ENCODE measurements at places on chromosomes 2 and 18.

DNA sequence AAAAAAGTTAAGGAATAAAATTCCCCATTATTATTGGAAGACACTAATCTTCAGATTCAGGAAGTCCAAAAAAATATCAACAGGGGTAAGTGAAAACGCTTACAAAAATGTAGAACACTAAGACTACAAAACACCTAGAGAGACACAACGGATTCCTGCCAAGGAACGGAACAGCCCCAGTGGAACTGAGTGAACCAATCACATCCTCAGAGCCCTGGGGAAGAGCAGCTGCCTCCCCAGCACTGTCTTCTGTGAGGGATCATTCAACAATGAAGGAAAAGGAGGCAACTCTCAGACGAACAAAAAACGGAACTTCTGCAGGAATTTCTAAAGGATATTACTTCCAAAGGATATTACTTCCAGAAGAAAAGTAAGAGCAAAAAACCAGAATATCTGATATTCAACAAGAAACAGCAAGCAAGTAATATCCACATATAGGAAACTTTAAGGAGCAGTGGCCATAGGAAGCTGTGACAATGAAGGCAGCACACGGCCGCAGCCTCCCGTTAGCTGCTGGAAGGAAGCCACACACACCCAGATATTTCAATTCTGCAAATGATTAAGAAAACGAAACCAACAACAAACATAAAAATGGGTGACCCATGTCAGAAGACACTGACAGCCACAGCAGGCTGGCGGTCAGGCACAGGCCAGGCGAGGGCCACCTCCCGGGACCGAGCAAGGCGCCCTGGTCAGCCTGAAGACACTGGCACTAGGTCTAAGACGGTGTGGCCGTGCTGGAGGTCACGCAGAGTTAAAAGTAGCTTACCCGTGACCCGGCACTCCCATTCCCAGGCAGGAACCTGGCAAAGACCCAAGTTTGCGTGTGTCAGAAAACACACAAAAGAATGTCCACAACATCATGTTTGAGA is 81.8 kb downstream of the HDAC4 start:
- no peaks in the 10 kb centered on the region for H3K27me3 ChIP-seq
- DNase-seq = peak; percentile 4
- H3K36me3 ChIP-seq = peaks cover 3% of the 10 kb centered on the region
- peak overlapping the region; percentile 93 for H3K27ac ChIP-seq
- H3K4me1 ChIP-seq = peaks cover 44% of the 10 kb centered on the region

DNA sequence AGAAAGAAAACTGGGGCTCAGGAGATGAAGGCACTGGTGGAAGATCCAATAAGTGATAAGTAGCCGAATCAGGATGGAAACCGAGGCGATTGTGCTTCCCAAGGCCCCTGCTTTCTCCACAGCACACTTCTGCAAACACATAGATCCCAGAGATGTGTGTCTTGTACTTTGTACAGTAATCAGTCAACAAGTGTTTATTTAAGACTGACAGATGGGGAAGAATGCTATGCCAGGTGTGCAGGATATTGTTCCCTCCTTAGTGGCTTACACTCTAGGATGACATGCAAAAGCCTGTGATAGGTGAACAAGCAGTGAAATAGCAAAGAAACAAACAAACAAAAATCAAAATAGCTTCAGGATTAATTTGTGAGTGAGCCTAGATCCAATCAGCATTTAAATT is 116.6 kb downstream of the ACTR3 start:
- H3K27me3 ChIP-seq = no peaks in the 10 kb centered on the region
- peaks cover 2% of the 10 kb centered on the region for H3K4me1 ChIP-seq
- H3K4me3 ChIP-seq = no peak overlapping the region
- no peak for DNase-seq

DNA sequence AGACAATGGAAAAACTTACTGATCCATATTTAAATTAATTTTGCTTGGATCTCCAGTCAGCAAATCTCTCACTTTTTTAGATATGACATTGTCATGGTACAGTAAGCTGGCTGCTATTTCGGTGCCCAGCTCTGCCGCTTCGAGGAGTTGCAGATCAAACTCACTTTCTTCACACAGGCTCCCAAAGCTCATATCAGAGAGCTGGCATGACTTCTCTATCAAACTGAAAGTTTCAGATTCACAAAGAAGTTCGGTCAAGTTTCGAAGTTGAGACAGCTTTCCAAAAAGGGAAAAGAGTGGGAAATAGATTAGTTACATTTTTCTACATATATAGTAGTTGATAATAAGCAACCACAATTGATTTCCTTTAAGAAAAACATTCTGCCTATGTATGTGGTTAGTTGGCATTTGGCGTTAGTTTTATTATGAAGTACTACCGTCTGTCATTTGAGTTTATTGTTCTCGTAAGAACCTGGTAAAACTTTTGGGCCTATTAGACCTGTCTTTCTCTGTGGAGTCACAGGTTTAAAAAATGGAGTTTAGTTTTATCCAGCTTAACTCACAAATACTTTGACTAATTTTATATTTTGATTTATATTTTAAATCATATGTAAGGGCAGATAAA is 118.8 kb downstream of the ABCA12 start:
- H3K36me3 ChIP-seq = no peaks in the 10 kb centered on the region
- no peak overlapping the region for H3K27ac ChIP-seq
- H3K4me3 ChIP-seq = no peak overlapping the region
- no peak for DNase-seq

GRCh38 chr2:134667081-134667480 is 51.7 kb downstream of the TMEM163 start:
- H3K27me3 ChIP-seq = no peaks in the 10 kb centered on the region
- peaks cover 2% of the 10 kb centered on the region for H3K36me3 ChIP-seq
- DNase-seq = no peak
- H3K4me1 ChIP-seq = peaks cover 72% of the 10 kb centered on the region
- H3K27ac ChIP-seq = peak overlapping the region; percentile 99

- H3K4me1 ChIP-seq = no peaks in the 10 kb centered on the region
- no peaks in the 10 kb centered on the region for H3K36me3 ChIP-seq
- no peak overlapping the region for H3K4me3 ChIP-seq
- H3K27me3 ChIP-seq = peaks cover 5% of the 10 kb centered on the region
Measured at GRCh38 chr18:7084080-7085065, 33.2 kb downstream of the LAMA1 start.

GRCh38 chr2:150215041-150215440 is 272.4 kb downstream of the RND3 start:
- H3K36me3 ChIP-seq = no peaks in the 10 kb centered on the region
- no peak overlapping the region for H3K4me3 ChIP-seq
- no peaks in the 10 kb centered on the region for H3K4me1 ChIP-seq

GRCh38 chr18:45733535-45733934 is 9.6 kb downstream of the SLC14A1 start:
- no peak overlapping the region for H3K4me3 ChIP-seq
- no peak overlapping the region for H3K27ac ChIP-seq
- H3K27me3 ChIP-seq = no peaks in the 10 kb centered on the region
- no peak for DNase-seq

DNA sequence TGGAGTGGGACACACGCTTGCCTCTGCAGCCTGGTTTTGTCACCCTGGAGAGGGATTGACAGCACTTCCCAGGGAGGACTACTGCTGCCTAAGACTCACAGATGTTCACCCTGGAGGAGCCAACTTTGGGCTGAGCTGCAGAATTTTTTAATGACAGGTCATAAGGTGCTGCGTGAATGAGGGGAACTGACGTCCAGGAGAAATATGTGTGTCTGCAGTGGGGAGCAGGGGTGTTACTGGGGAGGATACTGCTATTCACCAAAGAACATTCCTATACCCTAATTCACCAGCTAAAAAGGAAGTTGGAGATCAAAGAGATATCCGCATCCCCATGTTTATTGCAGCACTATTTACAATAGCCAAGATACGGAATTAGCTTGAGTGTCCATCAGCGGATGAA is 144.4 kb downstream of the MGAT5 start:
- peaks cover 8% of the 10 kb centered on the region for H3K36me3 ChIP-seq
- peaks cover 31% of the 10 kb centered on the region for H3K4me1 ChIP-seq
- H3K27ac ChIP-seq = peak overlapping the region; percentile 73
- DNase-seq = no peak
- no peak overlapping the region for H3K4me3 ChIP-seq
- H3K27me3 ChIP-seq = no peaks in the 10 kb centered on the region

GRCh38 chr2:72003124-72003523 is 144.5 kb downstream of the CYP26B1 start:
- peaks cover 2% of the 10 kb centered on the region for H3K4me1 ChIP-seq
- peaks cover 47% of the 10 kb centered on the region for H3K27me3 ChIP-seq
- H3K4me3 ChIP-seq = no peak overlapping the region
- H3K36me3 ChIP-seq = peaks cover 3% of the 10 kb centered on the region
- no peak for DNase-seq

DNA sequence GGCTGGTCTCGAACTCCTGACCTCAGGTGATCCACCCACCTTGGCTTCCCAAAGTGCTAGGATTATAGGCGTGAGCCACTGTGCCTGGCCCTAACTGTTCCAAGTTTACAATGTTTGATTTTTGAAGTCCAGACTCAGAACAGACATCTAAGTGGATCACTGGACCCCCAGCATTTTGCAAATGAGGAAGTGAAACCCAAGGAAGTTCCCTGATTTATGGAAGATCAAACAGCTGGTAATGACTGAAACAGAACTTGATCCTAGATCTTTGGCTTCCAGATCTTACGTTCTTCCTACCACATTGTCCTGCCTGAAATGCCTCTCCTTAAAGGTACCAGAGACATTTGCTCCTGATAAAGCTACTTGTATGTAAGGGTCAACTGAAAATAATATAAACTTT is 58.3 kb upstream of the NCOA1 start:
- no peak overlapping the region for H3K4me3 ChIP-seq
- no peak for DNase-seq
- H3K27me3 ChIP-seq = peaks cover 4% of the 10 kb centered on the region
- H3K27ac ChIP-seq = no peak overlapping the region
- H3K36me3 ChIP-seq = no peaks in the 10 kb centered on the region

- H3K4me3 ChIP-seq = no peak overlapping the region
- no peaks in the 10 kb centered on the region for H3K4me1 ChIP-seq
- H3K27me3 ChIP-seq = peaks cover 6% of the 10 kb centered on the region
- no peaks in the 10 kb centered on the region for H3K36me3 ChIP-seq
- H3K27ac ChIP-seq = no peak overlapping the region
Measured at GRCh38 chr2:189134485-189134884, 45.1 kb downstream of the COL5A2 start.

- H3K36me3 ChIP-seq = no peaks in the 10 kb centered on the region
- no peak for DNase-seq
- no peak overlapping the region for H3K4me3 ChIP-seq
- H3K4me1 ChIP-seq = peaks cover 16% of the 10 kb centered on the region
Measured at GRCh38 chr2:174020926-174021662, 55.9 kb upstream of the SP3 start.

DNA sequence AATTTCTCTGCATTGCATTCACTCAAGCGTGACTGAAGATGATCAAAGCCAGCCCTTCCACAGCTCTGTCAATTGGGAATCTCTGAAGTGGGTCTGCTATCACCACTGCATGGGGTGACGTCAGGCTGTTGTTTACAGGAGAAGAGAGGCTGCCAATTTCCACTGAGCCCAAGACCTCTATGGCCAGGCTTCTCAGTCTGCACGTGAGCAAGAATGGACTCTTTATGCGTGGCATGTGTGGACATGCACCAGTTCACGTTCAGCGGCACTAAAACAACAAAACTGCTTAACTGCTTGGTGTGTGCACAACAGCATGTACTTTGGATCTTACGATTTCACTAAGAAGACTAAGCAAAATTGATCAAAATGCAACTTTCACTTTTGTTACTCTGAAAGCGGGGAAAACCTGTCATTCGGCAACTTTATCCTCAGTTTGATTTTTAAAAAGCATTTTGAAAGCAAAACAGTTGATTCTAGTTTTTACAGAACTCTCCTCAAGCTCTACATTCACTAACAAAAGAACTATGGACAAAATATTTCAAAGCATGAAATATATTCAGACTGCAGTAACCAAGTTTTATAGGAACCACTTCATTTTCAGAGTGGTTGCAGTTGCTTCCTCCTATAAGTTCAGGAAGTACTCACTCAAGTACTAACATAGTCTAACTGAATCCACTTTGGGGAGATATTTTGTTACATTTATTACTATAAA is 77.0 kb upstream of the SERTAD2 start:
- no peaks in the 10 kb centered on the region for H3K27me3 ChIP-seq
- H3K4me3 ChIP-seq = peak overlapping the region; percentile 91
- H3K36me3 ChIP-seq = no peaks in the 10 kb centered on the region
- peaks cover 32% of the 10 kb centered on the region for H3K4me1 ChIP-seq
- peak overlapping the region; percentile 96 for H3K27ac ChIP-seq

DNA sequence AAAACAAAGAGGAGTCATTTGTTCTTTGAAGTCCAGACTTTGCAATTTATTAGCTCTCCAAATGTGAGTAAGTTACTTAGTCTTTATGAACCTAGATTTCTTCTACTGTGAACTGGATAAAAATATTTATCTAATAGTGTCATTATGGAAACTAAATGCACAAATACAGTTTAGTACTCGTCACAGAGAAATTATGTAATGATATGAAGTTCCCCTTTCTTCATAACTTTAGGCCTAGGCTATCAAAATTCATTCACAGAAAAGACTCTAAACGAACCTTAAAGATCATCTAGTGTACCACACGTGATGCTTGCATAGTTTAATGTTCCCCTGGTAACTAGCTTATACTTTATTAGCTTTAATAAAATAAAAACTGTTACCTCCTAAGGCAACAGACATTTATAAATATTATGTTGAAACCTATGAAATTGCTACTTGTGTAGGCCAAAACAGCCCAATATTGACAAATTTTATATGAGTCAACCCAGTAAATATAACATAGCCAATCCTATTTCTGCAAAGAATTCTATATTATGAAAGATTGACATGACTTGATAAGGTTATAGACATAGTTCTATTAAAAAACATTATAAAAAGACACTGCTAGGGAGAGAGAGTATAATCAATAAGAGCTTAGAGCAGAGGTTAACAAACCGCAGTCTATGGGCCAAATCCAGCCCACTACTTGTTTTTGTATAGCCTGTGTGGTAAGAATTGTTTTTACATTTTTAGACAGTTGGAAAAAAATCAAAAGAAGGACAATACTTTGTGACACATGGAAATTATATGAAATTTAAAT is 44.9 kb upstream of the ITPRID2 start:
- no peaks in the 10 kb centered on the region for H3K36me3 ChIP-seq
- peaks cover 12% of the 10 kb centered on the region for H3K27me3 ChIP-seq
- no peak for DNase-seq
- no peak overlapping the region for H3K4me3 ChIP-seq

DNA sequence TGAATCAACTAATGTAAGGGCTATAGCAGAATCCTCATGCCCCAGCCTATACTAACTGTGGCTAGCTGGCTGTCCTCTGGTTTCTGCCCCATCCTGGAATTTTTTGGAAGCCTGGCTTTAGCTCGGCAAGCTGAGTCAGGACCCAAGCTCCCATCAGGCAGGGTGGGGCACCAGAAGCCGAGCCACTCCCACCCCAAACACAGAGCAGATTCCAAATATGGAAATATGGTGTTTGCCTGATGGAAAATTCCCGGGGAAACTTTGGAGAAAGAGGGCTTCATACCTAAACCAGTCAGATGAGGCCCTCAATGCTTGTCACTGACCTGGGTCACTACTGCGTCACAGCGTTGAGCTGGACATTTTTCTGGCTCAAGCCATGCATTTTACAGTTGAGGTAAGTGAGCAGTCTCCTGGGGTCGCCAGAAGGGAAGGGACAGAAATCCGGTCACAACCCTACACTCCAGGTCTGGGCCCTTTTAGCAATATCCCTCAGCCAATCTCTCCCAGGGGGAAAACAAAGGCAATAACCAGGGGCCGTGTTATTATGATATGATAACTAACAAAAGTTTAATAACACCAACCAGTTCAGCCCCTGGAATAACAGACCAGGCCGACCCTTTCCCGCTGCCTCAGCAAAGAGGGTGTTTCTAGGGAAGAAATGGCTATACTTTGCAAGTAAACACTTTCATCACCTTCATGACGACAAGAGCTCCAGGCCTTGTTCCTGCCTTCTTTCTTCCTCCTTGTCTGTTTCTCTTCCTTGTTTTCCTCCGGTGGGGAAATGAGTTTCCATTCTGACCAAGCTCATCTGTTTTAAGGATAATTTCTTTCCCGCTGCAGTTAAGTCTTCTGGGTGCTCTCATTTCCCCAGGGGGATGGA is 37.7 kb downstream of the PSD4 start:
- H3K4me3 ChIP-seq = no peak overlapping the region
- no peaks in the 10 kb centered on the region for H3K36me3 ChIP-seq
- H3K27ac ChIP-seq = no peak overlapping the region
- no peak for DNase-seq
- H3K4me1 ChIP-seq = peaks cover 9% of the 10 kb centered on the region
